Sigmoid colon (tissue), 7 donors: ENCODE measurements at places on chromosomes 16 and 17. TPM values are rescaled to one million over a fixed set of nuclear protein-coding genes. Genes with fewer than 3 reads are reported as not detected.

DNA sequence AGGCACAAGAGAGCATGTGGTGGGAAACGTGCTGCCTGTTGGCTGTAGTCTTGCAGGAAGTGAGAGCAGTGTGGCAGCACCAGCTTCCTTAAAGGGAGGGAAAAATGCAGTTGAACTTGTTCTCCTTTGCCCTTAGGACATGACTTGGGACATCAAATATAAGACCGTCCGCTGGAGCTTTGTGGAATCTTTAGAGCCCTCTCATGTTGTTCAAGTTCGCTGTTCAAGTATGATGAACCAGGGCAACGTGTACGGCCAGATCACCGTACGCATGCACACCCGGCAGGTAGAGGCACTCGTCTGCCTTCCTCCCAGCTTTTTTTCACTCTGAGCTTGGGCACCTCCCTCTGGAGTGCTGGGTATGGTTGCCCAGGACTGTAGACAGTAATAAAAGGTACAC is 23.3 kb downstream of the GPR179 start:
- DNase-seq, result no peak

DNA sequence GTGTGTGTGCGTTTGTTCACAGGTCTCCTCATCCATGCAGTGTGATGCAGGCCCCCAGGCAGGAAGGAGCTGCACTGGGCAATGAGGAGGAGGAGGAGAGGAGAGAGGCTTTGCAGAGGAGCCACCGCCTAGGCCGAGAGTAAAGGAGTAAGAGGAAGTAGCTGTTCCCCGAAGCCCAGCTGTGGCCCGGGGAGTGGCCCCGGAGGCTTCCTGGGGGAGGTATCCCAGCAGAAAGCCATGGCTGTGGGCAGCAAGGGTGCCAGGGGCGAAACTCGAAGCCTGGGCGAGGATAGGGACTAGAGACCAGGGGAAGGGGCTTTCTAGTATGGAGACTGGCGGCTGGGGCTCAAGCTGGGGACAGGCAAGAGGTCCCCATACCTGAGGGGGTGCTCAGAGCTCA is 12.2 kb downstream of the C16orf95 start:
- no peak for DNase-seq

The OR1F1 gene
- polyA plus RNA-seq, result not detected

The PLEKHG4 gene
- 3.5 TPM for polyA plus RNA-seq

DNA sequence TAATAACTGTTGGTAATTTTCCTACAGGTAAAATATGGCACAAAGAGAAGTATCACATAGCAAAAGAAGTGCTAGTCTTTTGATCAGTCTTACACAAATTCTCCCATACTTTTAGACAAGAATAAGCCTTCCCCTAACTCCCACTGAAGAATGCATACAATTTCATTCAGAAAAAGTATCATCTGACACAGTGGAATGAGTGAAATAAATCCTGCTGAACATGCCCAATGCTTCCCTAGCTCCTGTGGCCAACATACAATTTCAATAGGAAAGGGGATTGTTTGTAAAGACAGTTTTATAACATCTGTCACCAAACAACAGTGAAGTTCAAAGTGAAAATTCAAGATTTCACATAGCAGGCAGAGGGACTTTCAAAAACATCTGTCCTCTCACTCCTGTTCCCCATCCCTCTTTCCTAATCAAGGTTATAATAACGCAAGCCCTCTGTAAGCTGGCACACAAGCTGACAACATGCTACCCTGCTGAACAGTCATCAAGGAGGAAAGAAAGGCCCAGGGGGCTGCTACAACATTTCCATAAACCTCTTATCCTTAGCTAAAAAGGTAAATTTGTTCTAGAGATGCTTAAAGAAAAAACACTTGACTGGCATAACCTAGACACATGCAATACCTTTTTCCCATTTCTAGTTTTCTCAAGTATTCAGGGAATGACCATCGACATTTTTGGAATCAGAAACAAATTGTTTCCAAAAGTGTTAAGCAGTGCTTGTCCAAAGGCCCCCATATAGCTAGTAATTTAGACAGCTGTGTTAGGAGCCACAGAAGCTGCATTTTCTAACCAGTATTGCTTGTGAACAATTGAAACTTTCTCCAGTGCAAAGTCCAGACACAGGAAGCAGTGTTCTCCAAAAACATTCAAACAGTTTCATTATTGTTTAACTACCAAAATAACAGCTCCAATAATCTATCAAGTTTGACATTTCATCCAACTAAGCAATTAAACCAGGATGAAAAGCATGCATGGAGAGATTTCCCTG is 11.5 kb upstream of the RFFL start:
- DNase-seq, result no peak

DNA sequence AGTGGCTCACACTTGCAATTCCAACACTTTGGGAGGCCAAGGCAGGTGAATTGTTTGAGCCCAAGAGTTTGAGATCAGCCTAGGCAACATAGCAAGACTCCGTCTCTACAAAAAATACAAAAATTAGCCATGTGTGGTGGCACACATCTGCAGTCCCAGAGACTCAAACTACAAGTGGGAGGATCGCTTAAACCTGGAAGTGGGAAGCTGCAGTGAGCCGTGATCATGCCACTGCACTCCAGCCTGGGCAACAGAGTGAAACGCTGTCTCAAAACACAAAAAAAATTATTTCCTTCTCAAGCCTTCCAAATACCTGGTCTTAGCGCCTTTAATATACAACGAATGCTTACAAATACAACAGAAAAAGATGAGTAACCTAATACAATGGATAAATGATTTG is 19.7 kb upstream of the CBX2 start:
- DNase-seq, result no peak

- no peak for DNase-seq
Observed at GRCh38 chr17:22461460-22462145, 769.3 kb downstream of the KCNJ18 start.

DNA sequence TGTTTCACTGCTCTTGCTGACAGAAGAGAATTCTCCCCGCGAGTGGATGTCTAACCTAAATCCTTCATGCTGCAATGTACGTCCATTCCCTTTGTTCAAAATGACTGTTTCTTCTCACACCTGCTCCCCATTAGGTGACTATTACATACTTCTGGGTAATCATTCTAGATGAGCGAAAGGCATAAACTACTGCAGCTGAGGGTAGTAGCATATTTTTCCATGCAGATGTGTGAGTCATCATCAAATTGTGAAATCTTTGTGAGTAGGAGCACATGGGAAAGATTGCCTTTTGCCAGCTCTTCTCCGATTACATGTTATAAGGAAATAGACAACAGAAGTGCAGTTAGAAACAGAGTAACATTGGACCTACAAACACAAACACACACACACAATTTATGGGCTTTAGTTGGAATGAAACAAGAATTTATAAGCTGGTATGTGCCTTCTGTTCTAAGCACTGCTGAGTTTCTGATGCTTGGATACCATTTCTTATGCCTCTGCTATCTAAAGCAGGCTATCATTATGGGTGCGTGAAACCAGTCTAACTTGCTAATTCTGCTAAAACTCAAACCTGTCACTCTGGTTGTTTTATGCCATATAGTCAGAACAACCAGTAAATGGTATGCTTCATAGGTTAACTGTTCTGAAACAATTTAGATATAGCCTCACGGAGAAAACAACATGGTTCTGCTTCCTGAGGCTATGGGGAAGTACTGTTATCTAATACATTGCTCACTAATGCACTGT is 346.9 kb upstream of the PSMD7 start:
- DNase-seq, result no peak

GRCh38 chr17:34116306-34116705 is 138.8 kb upstream of the CCL2 start:
- DNase-seq, result no peak

DNA sequence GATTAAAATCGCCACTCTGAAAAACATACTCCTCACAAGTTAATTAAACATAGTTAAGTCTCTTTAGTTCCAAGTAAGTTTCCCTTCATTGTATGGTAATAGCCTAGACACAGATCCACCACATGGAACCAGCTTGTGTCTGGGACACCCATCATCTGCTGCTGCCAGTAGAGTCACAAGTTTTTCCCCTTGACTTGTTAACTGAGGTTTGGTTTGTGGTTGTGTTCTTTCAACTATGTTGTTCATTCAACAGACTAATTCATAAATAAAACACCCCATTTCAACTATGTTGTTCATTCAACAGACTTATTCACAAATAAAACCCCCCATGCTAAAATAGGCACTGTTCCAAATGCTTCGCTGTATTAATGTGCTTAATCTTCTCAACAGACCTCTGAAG is 24.4 kb downstream of the YWHAE start:
- DNase-seq, result no peak

- DNase-seq, result no peak
Observed at GRCh38 chr16:30082545-30083090, 6.8 kb downstream of the PPP4C start.

GRCh38 chr16:87254734-87255133 is 62.5 kb downstream of the C16orf95 start:
- no peak for DNase-seq

DNA sequence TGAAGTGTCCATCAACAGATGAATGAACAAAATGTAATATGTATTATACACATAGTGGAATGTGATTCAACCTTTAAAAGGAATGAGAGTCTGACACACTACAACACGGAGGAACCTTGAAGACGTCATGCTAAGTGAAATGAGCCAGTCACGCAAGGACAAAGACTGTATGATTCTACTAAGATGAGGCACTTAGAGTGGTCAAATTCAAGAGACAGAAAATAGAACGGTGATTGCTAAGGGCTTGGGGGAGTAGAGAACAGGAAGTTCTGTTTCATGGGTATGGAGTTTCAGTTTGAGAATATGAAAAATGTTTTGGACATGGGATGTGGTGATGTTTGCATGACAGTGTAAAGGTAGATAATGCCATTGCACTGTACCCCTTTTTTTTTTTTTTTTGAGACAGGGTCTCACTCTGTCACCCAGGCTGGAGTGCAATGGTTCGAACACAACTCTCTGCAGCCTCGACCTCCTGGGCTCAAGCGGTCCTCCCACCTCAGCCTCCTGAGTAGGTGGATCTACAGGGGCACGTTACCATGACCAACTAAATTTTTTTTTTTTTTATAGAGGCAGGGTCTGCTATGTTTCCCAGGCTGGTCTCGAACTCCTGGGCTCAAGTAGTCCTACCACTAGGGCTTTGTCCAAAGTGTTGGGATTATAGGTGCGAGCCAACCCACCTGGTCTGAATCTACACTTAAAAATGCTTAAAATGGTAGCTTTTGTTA is 2.9 kb upstream of the CCDC102A start:
- DNase-seq, result no peak

DNA sequence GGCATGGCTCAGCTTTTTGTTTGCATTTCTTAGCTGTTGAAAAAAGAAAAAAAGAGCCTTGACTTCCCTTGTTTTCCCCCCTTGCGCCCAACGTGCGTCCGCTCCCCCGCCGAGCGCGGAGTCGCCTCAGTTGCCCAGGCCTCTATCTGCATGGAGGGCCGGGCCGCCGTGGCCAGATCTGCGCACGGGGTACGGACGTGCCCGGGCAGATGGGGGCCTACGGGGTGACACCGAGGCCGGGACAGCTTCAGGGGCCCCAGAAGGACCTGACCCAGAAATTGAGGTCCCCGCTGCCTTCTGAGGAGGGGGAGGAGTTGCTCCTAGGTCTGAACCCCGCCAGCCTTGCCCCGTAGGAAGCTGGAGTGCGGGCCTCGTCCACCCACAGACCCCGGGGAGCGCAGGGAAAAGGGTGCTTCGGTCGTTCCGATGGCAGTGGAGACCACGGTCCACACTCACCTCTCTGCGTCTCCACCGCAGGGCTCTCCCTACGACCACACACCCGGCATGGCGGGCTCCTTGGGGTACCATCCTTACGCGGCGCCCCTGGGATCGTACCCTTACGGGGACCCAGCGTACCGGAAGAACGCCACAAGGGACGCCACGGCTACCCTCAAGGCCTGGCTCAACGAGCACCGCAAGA is 1.5 kb downstream of the IRX5 start:
- DNase-seq, result no peak

DNA sequence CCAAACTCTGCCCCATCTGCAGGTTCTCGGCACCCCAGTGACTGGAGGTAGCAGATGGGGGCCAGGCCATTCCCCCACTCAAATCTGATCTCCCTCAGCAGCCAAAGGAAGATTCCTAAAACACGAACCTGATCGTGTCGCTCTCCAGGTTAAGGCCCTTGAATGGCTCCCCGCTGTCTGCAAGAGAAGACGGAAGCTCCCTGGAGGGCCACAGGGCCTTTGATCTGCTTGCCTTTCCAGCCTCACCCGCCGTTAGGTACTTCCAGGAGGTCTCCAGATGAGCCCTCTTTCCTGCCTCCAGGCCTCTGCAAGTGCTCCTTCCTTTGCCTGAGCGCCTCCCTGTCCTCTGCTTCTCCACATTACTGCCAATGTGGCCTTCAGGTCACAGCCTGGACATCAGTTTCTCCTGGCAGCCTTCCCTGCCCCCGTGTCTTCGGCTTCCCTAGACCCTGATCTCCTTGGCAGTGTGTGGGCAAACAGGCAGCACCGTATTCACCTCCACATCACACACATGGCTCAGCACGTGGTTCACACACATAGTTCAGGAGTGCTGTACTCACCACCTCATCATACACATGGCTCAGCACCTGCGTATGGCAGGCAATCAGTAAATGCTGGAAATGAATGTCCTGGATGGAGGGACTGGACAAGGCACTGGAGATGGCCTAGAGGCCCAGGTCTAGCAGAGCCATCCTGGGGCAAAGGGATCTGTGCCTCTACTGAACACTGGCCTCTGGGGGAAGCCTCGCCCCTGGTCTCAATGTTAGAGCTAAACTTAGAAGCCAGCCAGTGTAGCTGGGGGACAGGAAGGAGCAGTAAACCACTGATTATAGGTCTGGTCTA is 26.4 kb upstream of the MRPS23 start:
- no peak for DNase-seq

The PITPNC1 gene
- polyA plus RNA-seq, result 3.0 TPM

- no peak for DNase-seq
Observed at GRCh38 chr17:80800481-80801391, 190.9 kb upstream of the CHMP6 start.

DNA sequence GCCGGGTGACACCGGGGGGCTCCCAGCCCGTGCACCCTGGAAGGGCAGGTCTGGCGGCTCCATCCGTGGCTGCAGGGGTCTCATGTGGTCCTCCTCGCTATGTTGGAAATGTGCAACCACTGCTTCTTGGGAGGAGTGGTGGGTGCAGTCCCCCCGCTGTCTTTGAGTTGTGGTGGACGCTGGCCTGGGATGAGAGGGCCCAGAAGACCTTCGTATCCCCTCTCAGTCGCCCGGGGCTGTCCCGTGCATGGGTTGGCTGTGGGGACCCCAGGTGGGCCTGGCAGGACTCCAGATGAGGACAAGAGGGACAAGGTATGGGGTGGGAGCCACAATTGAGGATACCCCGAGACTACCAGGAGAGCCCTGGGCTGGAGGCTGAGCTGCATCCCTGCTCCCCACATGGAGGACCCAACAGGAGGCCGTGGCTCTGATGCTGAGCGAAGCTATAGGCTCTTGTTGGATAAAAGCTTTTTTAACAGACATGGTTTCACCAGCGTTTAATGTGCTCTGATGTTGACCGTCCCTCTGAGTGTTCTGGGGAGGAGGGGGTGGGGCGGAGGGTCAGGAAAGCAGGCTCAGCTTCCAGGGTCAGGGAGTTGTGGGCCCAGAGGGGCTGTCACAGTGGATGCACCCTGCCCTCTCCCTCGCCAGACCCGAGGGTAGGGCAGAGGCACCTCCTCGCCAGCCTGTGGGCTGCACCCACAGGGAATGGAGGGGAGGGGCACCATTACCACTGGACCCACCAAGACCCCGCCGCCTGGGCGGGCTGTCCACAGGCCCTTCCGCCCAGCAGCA is 5.4 kb downstream of the SPATA2L start:
- DNase-seq, result no peak

- peak; percentile 84 for DNase-seq
Observed at GRCh38 chr16:88922114-88922825, 54.7 kb downstream of the CBFA2T3 start.
